ENCODE measurements at places on chromosomes 7 and 10.

- no peak for DNase-seq
Observed at GRCh38 chr10:44818701-44819127, 92.4 kb upstream of the TMEM72 start.

DNA sequence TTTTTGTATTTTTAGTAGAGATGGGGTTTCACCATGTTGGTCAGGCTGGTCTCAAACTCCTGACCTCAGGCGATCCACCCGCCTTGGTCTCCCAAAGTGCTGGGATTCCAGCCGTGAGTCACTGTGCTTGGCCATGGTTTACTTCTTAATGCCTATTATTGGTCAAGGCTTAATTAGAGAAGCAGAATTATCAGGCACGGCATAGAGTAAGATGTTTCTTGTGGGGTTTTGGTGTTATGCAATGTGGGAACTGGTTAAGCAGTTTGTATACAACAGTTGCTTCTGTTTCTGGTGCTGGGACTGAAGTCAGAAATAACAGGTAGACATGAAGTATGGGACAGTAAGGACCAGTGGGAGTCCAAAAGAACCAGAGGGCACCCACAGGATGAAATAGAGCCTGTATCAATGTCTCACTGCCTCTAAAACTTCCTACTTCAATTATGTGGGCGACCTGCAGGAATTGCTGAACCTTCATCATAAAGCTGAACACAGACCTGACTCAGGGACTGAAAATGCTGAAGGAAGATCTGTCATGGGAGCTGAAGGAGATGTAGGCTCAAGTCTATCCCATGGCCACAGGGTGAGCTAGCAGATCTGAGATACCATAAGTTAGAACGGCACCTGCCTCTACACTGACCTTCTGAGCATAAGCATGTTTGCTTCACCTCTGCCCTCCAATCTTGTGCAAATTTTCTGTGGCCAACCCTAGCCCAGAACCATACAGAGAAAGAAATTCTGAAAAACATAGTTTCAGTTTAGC, 38.3 kb upstream of the VCL start:
- no peak for DNase-seq

GRCh38 chr7:18895456-18895855, 222.0 kb downstream of the TWIST1 start:
- no peak for DNase-seq

DNA sequence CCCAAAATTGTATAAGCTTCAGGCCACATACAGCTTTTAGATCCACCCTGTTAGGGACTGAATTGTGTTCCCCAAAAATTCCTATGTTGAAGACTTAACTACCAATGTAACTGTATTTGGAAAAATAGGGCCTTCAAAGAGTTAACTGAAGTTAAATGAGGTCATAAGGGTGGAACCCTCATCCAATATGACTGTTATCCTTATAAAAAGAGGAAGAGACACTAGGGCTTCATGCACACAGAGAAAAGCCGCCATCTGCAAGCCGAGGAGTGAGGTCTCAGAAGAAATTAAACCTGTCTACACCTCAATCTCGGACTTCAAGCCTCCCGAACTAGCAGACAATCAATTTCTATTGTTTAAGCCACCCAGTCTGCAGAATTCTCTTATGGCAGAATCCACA, 317.9 kb upstream of the NFE2L3 start:
- DNase-seq = no peak

DNA sequence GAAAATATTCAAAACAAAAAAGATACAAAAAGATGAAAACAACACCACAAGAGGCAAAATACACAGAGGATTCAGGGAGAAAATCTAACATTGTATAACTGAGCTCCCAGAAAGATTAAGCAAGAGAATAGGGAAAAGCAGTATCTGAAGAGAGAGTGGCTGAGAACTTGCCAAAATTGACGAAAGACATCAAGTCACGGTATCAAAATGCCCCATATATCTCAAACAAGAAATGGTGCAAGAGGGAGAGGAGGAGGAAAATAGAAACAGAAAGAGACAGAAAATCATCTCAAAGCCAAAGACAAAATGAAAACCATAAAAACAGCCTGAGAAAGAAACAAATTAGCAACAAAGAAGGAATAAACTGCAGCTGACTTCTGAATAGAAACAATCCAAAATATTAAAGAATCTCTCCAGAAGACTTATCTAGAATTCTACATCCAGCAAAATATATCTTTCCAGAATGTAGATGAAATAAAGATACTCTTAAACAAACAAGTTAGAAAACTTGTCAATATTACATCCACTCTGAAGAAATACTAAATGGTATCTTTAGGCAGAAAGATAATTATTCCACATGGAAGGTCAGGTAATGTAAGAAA, 5.5 kb downstream of the USP6NL start:
- DNase-seq = no peak

DNA sequence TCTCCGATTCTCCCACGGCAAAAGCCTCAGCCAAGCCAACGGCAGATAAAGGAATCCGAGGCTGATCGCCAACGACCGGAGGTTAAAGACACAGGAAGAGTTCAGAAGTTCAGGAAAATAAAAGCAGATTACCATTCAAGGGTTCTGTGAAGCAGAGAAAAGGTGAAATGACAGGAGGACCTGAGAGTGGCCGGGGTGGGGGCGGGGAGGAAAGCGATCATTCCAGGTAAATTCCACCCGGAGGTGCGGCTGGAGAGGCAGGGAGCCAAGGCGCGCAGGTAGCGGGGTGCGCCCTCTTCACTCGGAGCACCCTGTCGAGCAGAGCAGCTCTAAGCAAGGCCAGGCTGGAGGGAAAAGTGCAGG, 35.3 kb upstream of the SEPHS1 start:
- DNase-seq = no peak

DNA sequence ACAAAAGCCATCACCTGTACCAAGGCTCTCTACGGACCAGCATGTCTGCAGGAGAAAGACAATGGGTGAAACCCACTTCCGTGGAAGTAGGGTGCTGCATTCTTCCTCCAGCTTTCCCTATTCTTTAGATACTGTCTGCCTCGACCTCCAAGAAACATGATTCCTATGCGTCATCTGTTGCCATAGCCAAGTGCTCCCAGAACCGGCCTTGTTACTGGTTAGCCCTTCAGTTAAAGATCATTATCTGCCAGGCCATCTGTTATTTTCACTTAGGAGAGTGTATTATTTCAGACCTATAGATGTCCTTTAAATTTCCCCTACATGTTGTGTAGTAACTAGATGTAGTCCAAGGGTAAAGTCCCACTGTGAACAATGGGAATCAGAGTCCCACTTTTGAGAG, 89.0 kb upstream of the KIAA1217 start:
- no peak for DNase-seq

- no peak for DNase-seq
Observed at GRCh38 chr10:121524157-121524817, 74.0 kb downstream of the FGFR2 start.

DNA sequence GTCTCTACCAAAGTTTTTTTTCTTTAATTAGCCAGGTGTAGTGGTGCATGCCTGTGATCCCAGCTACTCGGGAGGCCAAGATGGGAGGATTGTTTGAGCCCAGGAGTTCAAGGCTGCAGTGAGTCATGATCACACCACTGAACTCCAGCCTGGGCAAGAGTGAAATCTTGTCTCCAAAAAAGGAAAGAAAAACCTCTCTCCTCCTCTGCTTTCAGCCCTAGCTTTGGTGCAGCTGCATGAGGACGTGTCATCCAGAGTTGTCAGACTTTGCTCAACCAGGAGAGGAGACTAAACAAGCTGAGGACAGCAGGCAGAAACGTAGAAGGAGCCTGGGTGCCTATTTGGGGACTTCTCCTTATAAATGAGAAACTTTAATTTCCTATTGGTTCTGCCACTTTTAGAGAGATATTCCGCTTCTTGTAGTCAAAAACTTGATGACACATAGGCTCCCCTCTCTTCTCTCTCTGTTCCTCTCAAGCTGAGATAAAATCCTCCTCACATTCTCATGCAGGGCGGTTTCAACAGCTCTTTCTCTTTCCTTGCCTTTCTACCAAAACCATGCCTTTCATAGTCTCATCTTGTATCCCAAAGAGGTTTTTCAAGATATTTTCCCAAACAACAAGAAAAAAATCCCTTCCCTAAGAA, 205.4 kb downstream of the ARHGAP12 start:
- DNase-seq = no peak

GRCh38 chr7:42093349-42093905, 143.6 kb downstream of the GLI3 start:
- DNase-seq = no peak

DNA sequence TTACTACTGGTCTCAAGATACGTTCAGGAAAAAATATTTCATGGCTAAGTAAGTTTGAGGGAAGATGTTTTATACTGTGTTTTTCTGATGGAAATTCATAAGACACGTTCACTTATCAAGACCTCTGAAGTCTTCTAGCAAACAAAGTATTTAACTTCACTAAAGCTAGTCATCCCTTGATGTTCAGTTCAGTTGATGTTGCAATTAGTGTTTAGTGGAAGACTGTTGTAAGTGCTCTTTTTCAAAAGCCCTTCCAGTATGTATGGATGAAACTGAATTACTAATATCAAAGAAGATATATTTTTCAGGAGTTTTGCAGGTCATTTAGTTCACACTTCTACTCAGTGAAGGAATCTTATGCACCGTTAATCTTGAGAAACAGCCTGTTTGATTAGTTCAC, 25.1 kb downstream of the CUL1 start:
- DNase-seq = no peak

GRCh38 chr7:91683823-91684222, 196.7 kb downstream of the MTERF1 start:
- no peak for DNase-seq

- DNase-seq = no peak
Observed at GRCh38 chr7:71668572-71668971, 536.6 kb downstream of the GALNT17 start.

GRCh38 chr10:30993155-30993554, 38.5 kb downstream of the ZNF438 start:
- no peak for DNase-seq

GRCh38 chr7:131285556-131285955, 42.1 kb upstream of the MKLN1 start:
- peak; percentile 31 for DNase-seq

DNA sequence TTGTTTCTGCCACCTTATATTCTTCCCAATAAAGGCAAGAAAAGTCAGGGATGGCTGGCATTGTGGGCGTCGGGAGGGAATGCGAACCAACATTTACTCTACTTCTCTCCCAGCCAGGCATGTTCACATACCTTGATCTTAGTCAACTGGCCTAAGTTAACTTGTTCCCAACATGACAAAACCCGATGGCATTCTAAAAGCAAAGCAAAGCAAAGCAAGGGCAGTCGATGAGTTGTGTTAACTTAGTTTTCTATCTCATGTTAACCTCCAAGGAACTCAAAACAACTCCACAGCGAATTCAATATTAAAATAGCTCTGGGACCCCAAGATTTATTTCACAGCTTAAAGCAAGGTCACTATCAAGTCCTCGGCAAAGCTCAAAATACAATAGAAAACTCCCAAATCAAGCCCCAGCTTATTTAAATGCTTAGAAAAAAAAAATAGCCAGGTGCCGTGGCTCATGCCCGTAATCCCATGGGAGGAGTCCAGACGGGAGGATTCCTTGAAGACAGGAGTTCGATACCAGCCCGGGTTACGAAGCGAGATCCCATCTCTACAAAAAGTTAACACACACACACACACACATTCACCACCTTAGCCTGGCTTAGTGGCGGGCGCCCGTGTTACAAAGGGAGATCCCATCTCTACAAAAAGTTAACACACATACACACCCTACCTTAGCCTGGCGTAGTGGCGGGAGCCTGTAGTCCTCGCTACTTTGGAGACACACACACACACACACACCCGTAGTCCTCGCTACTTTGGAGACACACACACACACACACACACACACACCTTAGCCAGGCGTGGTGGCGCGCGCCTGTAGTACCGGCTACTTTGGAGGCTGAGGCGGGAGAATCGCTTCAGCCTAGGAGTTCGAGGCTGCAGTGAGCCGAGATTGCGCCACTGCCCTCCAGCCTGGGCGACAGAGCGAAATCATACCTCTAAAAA, 901 bp upstream of the CCNY start:
- DNase-seq = no peak

- DNase-seq = no peak
Observed at GRCh38 chr10:36946598-36946997, 178.8 kb upstream of the ANKRD30A start.

- no peak for DNase-seq
Observed at GRCh38 chr7:136517971-136518370, 350.5 kb upstream of the CHRM2 start.

- no peak for DNase-seq
Observed at GRCh38 chr7:81743201-81743600, 26.6 kb downstream of the HGF start.

- no peak for DNase-seq
Observed at GRCh38 chr7:340200-340937, 50.4 kb downstream of the FOXL3 start.

Data from thoracic aorta (tissue), 2 donors.